ENCODE measurements at places on chromosomes 5 and 9.

DNA sequence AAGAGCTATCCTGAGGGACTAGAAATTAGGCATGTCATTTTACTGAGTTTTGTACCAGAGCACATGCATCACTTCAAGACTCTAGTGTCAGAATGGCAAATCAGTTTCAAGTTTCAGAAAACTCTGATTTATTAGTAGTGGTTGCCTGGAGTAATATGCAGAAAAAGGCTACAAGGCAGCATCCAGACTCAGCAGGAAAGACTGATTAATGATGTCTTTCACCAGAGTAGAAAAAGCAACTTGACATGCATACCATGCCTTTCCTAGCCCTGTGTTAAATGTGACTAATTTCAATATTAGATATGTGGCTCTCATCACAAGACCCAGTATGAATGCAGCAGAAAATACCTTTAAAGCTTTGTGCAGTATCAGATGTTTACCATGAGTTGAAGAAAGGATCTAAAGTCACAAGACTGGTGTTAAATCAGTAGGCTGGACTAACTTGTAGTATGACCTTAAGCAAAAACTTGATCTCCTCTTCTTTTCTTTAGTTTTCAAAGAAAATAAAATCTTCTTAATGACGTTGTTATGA, 1251.2 kb upstream of the C9orf72 start:
- no peak for DNase-seq

GRCh38 chr5:67029481-67029880, 167.1 kb downstream of the CD180 start:
- no peak for DNase-seq

DNA sequence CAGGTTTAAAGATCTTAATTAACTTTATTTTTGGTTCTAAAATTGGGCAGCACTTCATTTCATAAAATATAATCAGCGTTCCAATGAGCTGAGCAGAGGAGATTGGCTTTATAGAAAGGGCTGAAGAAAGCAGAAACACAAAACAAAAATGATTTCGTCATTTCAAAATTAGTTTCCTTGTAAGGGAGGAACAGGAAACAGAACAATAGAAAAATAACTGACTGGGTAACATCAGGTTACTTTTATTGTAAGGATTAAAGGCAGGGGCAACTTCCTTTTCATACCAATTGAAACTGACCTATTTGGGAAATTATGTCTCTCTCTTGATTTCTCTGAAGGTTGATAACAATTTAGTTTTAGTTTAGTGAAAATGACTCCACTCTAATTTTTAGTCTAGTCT, 157.1 kb downstream of the ATP10B start:
- peak; percentile 64 for DNase-seq

DNA sequence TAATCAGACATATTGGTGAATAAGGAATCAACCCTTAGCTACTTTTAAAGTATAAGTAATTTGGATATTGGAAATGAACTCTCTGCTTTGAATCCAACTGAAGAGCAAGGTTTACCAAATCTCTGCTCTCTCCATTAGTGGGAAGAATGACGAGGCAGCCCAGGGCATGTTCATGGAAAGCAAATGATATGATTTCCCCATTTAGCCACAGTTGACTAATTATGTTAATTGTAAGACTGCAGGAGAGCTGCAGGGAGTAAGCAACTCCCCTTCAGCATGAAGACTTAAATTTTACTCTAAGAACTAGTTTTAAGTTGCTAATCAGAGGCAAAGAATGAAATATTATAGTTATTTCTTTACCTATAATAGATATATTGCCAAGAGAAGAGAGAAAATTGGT, 194.3 kb upstream of the CD180 start:
- no peak for DNase-seq

DNA sequence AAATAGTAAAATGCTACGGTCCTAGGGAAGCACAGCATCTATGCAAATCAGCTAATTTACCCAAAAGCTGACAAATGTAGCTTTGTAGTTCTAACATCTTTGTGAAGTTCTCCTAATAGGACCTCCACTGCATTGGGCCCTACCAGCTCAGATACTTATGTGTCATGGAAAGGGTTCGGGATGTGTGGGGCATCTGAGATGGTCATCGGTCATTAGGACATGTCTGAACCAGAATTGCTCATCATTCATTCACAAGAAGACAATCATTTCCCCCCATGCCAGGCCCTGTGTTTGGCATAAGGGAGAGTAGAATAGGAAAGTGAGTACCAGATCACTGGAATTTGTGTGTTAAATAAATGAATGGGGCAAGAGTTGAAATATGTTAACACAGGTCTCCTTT, 35.7 kb downstream of the PWWP2A start:
- no peak for DNase-seq

GRCh38 chr5:125317536-125317995, 571.1 kb upstream of the ZNF608 start:
- DNase-seq, result no peak

DNA sequence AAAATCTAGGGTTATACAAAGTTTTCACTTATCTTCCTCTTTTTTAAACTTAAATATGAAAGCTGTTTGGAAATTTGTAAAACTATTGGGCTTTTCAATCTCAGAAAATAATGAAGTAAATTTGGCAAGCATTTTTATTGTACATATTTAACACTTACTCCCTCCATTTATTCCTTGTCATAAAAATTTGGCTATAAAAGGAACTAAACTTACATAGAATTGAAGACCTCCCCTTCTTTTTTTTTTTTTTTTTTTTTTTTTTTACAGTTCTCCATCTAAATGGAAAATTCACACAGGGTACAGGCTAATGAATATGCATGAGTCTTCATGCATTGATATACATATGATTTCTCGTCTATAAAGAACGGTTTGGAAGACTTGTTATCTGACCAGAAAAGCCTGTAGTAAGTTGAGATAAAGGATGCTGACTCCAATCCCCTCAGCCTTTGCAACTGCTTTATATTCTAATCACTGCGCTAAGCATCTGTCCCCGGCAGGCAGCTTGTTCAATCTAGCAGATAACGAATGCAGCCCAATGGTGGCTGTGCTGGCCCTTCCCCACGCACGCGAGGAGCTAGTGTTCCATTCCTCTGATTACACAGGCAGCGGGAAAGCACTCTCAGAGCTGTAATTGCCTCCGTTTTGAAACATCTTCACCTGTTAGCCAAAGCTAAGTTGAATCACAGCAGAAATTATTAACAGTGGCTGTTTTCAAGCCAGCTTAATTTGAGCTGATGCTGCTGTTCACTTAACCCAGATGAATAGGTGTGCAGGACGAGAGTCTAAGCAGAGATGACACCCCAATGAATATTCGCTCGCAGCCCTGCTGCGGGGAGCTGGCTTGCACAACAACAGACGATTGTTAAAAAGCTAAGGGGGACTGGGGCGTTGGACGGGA, 453.8 kb upstream of the ZNF608 start:
- DNase-seq, result no peak

- DNase-seq, result no peak
These were observed 680 bp downstream of the SELENOP start for GRCh38 chr5:42810834-42811590.

- no peak for DNase-seq
These were observed 27.2 kb downstream of the C9orf152 start for GRCh38 chr9:110180511-110181434.

DNA sequence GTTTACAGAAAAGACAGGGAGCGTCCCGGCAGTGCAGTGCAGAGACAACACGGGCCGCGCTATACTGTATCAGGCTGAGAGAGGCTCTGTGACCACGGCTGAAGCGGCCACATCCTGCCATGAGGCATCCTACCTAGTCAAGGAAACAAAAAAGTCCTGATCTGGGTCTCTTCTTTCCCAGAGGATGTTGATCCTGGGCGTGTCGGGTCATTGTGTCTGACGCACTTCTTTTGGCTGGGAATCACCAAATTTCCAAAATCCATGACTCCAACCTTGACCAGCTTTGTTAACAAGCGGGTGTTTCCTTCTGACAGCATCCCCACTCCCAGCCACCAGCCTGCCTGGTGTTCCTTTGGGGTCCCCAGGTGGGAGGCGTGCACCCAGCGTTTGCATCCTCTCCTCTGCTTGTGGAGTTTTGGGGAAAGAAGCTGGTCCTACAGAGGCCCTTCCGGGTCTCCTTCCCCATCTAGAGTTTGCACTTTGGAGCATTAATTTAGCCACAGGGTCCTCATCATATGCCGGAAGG, 91.4 kb upstream of the RAI14 start:
- no peak for DNase-seq

DNA sequence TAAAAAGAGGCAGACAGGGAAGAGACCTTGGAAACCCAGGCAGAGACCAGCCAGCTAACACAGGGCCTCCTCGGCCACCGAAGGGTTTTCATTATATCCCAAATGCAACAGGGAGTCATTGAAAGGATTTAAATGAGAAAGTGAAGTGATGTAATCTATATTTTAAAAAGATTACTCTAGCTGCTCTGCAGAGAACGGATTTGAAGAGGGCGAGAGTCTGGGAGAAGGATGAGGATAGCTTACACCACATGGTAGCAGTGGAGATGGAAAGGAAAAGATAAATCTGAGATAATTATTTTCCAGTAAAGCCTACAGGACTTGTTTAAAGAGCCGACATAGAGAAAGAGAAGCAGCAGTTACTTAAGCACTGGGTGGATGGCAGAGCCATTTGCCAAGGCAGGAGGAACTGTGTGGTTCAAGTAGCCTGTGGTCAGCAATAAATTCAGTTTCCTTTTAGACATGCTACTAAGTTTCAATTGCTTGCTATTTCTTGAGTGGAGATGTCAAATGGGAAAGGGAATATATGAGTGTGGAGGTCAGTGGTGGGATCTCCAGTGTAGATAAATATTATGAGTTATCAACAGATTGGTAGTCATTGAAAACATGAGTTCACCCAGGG, 9.3 kb downstream of the FBN2 start:
- no peak for DNase-seq

DNA sequence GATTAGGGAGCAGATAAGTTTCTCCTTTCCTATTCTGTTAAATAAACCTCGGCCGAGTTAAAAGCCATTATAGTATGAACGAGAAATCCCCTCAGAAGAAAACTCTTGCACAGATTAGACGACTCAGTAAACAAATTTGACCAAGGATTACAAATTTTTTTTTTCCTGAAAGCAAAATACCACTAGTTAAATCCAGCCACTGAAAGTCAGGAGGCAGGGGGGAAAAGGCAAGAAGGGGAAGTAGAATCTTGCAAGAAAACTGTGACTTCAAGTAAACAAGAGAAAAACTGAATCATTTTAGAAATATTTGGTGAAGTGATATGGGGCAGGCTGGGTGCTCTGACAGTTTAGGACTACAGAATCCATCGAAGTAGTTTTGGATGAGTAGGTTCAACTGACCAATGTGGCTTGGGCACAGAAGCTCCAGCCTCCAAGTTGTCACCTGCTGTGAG, 251.0 kb downstream of the DENND1A start:
- peak; percentile 13 for DNase-seq

GRCh38 chr5:6118691-6119090, 259.7 kb downstream of the MED10 start:
- no peak for DNase-seq

DNA sequence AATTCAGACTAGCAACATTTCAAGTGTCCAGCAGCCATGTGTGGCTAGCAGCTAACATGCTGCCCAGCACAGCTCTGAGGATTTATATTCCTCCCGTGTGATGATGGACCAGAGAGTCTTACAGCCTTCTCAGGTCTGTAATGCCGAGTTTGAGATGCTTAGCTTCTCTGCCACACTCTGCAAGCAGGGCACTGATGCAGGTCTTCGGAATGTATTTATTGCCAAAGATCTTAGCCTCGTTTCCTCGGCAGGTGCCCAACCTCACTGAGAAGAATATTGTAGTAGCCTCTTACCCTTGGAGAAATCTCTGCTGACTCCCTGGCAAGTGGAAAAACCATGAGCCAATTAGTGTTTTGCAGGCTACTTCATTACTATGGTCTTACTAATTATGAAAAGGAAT, 3.7 kb upstream of the RAI14 start:
- DNase-seq, result no peak

DNA sequence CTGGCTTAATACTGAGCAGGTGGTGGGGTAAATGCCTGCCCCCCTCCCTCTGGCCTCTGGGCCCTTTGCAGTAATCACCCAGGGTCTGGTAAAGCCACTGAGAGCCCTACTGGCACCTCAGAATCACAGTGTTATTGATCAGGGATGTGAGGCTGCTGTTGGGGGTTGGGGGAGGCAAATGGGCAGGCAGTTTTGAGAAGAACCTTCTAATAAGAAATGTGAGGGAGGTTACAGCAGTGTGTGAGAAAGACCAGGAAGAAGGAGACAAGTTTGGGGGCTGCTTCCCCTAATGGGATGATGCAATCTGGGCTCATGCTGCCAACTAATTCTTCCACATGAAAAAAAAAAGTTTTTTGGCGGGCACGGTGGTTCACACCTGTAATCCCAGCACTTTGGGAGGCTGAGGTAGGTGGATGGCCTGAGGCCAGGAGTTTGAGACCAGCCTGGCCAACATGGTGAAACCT, 3.1 kb upstream of the B4GALT7 start:
- no peak for DNase-seq

- no peak for DNase-seq
These were observed 808.1 kb downstream of the EFNA5 start for GRCh38 chr5:106862450-106863193.

- peak; percentile 55 for DNase-seq
These were observed 60.5 kb downstream of the SIL1 start for GRCh38 chr5:139137697-139138096.

DNA sequence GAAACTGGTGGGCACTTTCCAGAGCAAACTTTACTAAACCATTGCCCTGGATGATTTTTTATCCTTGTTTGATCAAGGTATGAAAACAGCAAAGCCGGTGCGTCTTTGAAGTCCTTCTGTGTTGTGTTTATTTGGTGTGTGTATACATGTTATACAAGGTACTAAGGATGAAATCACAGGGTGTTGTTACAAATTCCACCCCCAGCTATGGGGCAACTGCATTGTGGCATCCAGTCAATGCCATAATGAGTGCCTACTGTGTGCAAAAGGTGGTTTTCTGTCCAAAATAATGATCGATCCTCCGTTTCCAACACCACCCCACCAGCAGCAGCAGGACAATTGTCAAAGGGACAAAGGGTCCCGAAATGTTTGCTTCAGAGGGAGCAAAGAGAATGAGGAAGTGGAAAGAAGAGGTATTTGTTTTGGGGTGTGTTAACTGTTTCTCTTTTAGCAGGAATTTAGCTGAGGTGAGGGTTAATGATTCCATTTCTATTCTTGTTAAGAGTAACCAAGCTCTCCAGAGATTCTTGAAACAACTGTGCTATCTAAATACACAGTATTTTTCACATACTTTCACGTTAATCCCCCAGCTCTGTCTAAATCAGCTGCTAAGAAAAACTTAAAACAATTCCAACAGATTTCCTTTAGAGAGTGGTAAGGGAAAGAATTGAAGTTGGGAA, 568.7 kb upstream of the KLF4 start:
- no peak for DNase-seq

DNA sequence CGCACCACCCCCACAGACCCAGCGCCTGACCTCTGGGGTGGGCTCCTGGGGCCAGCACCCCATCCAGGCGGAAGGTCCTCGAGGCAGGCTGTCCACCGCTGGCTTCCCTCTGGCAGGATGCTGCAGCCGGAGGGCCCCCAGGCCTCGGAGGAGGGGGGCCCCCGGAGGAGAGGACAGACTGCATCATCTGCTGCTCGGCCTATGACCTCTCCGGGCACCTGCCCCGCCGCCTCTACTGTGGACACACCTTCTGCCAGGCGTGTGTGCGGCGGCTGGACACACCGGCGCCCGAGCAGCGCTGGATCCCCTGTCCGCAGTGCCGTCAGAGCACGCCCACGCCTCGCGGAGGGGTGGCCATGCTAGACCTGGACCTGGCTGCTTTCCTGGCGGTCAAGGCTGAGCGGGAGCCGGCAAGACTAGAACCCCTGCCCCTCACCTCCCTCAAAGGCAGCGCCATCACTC, 1.2 kb downstream of the RNF224 start:
- no peak for DNase-seq

Data from KBM-7 (cell line).